ENCODE measurements at places on chromosomes 11 and 22.

- no peak for DNase-seq
Measured at GRCh38 chr22:49785046-49785521, 42.6 kb downstream of the BRD1 start.

DNA sequence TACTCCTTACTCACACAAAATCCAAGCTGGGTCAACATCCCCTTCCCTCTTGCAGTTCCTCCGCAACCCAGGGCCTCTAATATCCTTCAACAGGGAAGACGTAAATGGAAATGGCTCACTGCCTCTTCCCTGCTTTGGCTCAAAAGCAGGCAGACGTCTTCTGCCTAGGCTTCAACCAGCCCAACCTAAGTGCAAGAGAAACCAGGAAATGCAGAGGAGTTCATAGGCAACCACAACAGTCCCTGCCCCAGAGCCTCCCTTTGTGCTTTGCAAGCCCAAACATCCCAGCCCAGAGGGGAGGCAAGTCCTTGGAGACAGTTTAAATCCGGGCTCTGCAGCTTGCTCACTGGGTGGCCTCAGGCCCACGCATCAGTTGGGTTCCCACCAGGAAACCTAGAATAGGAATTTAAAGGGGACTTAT, 33.3 kb downstream of the CD6 start:
- no peak for DNase-seq

- DNase-seq: no peak
Measured at GRCh38 chr11:116454951-116455350, 317.8 kb downstream of the BUD13 start.

GRCh38 chr11:10314199-10315072, 9.6 kb downstream of the ADM start:
- no peak for DNase-seq

DNA sequence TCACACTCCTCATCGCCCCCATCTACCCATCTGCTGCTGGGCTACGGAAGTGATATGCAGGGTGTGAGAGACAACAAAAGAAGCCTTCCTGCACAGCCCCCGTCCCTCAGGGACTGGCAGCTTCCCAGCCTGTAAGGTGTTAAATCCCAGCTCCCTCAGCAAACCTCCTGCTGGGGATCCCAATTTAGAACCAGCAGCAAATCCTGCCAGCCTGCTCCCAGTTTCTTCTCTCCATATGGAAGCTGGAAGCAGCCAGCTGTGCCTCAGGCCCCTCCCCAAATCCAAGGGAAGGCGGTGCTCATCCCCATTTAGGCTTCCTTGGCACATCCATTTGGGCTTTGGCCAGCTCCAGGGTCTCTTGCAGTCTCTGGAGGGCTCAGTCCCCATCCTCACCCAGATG, 47.5 kb downstream of the PAMR1 start:
- no peak for DNase-seq

GRCh38 chr22:28016781-28017557, 97.9 kb upstream of the PITPNB start:
- no peak for DNase-seq

- no peak for DNase-seq
Measured at GRCh38 chr22:45493286-45493771, 9.4 kb upstream of the FBLN1 start.

DNA sequence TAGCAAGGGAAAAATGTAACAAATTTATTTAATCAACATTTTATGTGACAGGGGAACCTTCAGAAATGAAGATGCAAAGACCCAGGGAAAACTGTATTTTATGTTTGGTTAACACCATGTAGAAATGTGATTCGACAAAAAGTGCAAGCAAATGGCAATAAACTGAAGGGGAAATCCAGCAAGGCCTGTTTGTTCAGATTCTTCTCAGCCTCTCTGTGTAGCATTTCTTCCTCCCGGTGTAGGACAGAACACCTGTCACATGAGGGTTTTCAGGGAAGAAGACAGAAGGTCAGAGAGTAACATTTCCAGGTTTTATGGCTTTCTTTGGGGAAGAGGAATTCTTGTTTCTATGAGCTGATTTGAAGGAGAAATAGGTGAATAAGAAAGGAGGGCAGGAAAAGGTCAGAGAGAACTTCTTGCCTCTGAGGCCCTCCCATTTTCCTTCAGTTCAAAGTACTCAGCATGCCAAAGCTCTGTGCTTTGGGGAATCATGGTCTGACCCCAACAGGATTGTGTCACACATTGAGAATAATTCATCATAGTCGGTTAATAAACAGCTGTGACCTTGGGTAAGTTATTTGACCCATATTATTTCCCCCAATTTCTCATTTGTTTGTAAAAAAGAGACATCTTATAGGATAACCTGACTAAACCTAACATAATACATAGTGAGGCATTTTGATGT, 45.5 kb upstream of the ME3 start:
- DNase-seq: no peak

GRCh38 chr22:24181088-24181995, at the start of gene SUSD2:
Gene SUSD2 (plus strand): TSS chr22:24181487. CDS start chr22:24181520, 33 bp downstream.
- DNase-seq: no peak

GRCh38 chr22:42283278-42284201, 13.1 kb upstream of the TCF20 start:
- DNase-seq: no peak

DNA sequence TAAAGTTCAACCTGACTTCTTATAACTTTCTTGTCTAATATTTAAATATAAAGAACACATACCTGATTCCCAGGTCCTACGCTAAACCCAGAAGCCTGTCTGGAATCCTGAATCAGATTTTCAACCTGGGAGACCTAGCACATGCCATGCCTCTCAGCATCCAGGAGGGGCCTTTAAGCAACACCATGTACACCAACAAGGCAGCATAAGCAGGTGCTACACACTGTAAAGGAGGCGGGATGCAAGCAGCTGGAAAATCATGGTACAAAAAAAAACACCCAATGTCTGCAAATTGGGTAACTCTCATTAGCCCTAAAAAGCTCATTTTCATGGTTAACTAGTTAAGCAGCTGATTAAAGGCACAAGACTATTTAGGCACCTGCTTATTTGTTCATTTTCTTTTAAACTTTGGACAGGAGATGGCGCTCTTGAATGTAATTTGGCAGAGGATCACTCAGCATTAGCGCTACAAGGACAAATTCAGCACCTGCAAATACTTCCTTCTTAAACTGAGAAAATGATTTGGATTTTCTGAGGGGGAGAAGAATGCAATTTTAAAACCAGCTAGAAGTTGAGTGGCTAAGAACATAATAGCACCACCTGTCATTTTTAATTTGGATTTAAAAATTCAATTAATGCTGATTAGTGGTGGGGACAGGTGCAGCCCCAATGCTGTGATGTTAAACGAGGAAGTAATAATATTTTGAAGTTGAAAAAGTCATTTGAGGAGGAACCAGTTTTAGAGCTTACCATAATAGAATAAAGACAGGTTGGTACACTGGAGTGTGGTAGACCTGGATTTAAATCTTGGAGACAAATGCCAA, 104.0 kb downstream of the FAR1 start:
- no peak for DNase-seq

DNA sequence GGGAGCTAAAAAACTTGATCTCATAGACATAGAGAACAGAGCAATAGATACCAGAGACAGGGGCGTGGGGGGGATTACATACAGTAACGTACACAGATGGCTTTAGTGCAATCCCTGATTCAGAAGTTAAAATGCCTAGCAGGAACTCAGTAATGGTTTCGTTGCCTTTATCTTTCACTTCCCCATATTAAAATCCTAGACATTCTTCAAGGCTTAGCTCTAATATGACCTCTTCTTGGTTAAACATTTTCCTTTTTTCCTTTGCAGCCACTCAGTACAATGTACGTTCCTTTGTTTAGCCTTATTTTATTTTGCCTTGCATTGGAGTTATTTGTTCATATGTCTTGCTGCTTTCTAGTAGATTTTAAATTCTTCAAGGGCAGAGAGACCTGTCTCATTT, 104.9 kb downstream of the C11orf87 start:
- DNase-seq: no peak

GRCh38 chr11:60003729-60004128, 13.3 kb upstream of the OOSP4B start:
- no peak for DNase-seq

- DNase-seq: peak; percentile 57
Measured at GRCh38 chr11:112279901-112280267, 19.2 kb upstream of the PLET1 start.

DNA sequence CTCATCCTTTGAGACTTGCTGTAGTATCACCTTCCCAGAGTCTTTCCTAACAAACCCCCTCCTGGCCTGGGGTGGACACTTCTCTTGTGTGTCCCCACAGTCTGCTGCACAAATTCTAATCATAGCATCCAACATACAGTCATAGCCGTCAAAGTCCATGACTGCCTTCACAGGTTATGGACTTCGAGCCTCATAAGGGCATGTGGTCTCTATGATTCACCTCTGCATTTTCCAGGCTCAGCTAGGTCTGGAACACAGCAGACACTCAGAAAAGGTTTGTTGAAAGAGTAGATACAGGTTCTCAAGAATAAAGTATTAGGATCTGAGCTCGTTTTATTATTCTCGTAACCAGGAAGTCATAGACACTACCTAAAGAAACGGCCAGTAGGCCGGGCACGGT, 13.2 kb upstream of the SCUBE2 start:
- DNase-seq: no peak

DNA sequence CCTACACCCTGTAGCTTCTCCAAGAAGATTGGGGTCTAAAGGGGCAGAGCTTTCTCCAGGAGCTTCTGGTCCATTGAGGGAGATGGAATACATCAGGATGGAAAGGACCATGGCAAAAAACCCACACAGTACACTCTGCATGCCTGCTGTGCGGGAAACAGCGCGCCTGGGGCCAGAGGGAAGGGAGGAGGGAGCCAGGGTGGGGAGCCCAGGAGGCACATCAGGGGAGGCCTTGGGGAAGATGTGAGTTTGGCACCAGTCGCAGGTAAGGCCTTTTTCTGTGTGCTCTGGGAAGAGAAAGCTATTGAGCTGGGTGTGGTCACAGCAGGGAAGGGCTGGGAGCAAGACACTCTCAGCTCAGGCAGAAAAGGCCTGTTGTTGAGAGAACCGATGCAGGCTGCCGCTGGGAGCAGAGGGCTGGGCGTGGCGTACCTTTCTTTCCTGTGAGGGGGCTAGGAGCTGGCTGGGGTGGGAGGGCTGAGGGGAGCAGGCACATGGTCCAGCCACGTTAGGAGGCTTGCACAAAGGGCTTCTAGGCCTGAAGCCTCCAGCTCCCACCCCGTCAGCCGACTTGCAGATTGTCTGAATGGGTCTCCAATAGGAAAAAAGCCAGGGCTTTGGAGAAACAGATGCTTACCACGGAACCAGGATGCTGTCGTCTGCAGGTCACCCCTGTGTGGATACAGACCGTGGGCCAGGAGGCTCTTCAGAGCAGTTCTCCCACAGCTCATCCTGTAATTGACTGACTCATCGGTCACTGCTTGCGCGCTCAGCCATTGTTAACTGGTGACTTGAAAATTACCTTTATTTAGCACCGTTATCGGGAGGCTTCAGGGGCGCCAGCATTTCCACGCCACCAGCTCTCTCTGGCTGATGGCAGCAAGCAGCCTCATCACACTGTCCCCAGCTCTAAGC, 237.3 kb downstream of the ST3GAL4 start:
- DNase-seq: no peak

GRCh38 chr22:49365191-49365837, 462.4 kb downstream of the BRD1 start:
- no peak for DNase-seq

DNA sequence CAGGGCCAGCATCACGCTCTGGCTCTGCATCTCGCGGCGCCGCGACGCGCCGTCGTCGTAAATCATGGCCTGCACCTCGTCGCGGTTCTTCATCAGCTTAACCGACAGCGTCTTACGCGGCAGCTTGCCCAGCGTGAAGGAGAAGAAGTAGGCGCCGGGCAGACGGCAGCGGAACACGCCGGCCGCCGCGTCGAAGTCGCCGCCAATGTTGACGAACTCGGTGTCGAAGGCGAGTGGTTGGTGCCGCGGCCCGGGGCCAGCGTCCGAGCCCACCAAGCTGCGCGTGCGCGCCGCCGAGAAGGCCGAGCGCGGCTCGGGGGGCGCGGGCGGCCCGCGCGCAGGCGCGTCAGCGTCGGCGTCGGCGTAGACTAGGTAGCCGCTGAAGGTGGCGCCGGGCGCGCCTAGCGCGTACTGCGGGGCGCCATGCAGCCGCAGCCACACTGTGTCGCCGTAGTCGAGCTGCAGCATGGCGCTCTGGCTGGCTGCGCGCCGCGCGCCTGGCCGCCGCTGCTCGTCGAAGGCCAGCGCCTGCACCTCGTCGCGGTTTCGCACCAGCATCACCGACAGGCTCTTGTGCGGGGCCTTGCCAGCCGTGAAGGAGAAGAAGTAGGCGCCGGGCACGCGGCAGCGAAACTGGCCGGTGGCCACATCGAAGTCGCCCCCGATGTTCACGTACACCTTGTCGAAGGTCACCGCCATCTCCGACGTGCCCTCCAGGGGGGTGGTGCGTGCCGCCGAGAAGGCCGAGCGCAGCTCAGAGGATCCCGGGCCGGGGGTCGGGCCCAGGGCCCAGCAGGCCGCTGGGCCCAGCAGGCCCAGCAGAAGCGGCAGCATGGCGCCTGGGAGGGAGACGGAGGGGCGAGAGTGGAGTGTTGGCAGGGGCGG, 3.7 kb downstream of the FAM180B start:
- no peak for DNase-seq

DNA sequence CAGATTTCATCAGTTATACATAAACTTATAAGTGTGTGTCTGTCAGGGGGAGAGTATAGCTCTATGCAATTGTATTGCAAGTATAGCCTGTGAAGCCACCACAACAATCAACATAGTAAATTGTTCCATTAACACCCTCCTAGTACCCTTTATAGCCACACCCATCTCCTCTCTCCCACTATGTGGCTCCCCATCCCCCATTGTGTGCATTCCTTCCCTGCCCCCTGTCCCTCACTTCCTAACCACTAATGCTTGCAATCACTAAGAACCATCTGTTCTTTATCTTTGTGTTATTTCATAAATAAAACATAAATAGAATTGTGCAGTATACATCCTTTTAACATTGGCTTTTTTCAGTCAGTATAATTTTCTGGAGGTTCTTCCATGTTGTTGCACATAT, 83.1 kb upstream of the SLC5A12 start:
- DNase-seq: no peak

DNA sequence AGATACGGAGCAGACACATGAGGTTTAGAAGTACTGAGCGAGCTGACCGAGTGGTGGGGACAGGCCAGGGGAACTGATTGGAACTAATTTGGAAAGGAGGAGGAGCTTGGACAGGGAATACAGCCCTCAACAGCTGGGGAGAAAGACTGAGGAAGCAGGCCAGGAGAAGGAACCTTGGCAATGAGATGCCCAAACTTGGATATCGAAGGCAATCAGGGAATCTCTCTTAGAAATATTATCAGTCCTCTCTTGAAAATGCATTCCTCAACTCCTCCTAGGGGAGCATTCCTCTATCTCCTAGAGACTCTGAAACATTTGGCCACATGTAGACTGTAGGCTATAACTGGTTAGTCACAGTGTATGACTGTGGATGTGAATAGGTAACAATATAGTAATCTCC, 284.6 kb downstream of the GUCY1A2 start:
- DNase-seq: no peak

DNA sequence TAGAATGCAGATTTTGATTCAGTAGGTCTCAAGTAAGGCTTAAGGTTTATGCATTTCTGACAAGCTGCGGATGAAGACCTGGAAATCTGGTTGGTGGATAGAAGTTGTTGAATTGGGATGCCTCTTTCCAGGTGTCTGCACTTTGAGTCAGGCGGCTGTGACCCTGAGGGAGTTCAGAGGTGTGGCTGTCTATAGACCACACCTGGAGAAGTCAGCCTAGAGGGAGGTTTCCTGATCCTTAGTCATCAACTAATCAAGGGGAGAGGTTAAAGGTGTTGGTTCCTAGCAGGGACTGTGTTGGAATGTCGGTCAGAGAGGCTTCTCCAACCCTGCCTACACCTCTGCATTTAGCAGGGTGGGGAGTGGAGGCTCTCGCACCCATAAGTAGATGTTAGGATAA, 8.0 kb downstream of the GLB1L2 start:
- DNase-seq: no peak

All from activated naive CD8-positive, alpha-beta T cell treated with anti-CD3 and anti-CD28 coated beads, Interleukin-2, amount 50 U/mL, for 16 hours (primary cell).